ENCODE measurements at places on chromosomes 1 and 21.

- no peak for DNase-seq
Measured at GRCh38 chr1:44645476-44646244, 28.6 kb downstream of the TMEM53 start.

DNA sequence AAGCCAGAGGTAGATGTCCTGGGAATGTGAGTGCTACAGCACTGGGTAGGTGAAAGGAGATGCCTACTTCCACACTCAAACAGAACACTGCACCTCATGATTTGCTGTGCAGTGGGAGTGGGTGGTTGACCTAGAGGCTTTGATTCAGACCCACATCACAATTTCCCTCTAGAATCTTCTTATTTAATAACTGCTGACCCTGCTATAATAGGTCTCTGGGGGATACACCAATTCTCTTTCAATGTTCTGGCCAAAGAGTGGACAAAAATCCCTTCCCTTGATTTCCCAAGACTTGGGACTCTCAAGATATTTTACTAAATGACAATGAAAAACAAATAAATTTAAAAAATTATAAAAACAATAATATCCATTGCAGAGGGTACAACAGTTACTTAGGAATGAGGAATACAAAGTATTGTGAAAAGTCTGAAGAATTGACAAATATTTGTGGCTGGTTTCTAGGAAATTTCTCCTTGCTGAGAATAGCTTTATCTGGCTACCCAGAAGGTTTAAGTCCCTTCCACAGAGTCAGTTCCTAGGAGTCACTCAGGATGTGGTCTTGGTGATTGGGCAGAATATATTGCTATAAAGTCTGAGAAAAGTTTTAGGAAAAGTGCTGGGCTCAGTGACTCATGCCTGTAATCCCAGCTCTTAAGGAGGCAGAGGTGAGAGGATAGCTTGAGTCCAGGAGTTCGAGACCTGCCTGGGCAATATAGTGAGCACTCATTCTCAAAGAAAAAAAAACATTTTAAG, 2.4 kb upstream of the FCGR2A start:
- no peak for DNase-seq

GRCh38 chr21:32088471-32088870, 190.4 kb downstream of the MIS18A start:
- no peak for DNase-seq

DNA sequence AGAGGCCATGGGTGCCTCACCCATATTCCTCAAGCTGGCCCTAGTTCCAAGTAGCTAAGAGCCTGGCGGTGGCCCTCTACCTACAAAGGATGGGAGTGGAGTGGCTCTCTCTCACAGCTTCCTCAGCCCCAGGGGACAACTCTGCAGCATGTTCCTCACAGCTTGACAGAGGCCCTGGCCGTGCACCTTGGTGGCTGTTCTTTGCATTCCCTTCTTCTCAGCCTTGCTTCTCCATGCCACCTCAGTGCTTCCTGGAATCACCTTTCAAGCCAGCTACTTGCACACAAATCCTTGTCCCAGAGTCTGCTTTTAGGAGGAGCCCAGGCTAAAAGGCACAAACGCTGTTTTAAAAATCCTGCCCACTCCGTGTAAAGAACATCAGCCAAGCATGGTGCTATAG, 69.0 kb upstream of the DIRAS3 start:
- no peak for DNase-seq

DNA sequence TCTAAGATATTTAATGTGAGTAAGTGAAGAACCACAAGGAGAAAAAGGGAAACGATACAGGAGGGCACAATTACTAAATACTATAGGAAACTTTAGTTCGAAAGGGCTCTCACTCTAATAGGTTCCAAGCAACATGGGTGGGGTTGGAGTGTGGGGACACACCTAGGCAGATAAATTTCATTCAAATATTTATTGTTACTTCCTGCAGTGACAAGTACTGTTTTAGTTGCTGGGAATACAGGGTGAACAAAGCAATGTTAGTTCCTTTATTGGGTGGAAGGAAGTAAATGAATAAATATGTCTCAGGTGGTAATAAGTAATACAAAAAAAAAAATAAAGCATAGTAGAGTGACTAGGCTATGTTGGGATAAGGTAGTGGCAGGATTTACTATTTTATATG, 73.2 kb upstream of the B3GALT2 start:
- no peak for DNase-seq
